Activated naive CD4-positive, alpha-beta T cell (primary cell): ENCODE measurements at places on chromosomes 1 and 21.

DNA sequence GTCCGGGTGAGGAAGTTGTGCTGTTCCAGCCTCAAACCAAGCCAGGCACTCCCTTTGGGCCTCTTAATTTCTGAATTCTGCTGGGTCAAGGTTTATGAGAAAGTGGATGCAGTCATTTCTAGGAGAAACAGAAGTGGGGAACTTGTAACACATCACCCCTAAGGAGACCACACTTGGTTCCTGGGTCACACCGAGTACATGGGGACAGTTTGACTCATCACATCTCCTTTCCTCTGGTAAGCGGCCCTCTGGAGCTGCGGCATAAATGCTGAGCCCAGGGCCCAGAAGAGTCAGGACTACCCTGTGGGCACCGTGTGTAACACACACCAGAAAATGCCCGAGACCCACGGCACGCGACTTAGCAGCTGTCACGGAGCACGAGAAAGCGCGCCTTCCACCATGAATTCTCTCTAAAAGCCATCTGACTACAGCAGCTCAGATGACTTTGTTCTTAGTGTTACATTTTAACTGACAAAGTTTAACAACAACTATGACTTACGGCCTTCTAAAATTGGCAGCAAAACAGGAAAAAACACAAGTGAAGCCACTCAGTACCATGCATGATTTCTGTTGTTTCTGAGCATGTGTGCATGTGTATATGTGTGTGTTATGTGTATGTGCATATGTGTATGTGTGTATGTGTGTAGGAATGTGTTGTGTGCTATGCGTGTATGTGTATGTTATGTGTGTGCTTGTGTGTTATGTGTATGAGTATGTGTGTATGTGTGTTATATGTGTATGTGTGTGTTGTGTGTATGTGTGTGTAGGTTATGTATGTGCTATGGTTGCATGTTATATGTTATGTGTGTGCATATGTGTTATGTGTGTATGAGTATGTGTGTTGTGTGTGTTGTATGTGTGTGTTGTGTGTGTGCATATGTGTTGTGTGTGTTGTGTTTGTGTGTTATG is 50.8 kb downstream of the TOMM20 start:
- no peak for DNase-seq

DNA sequence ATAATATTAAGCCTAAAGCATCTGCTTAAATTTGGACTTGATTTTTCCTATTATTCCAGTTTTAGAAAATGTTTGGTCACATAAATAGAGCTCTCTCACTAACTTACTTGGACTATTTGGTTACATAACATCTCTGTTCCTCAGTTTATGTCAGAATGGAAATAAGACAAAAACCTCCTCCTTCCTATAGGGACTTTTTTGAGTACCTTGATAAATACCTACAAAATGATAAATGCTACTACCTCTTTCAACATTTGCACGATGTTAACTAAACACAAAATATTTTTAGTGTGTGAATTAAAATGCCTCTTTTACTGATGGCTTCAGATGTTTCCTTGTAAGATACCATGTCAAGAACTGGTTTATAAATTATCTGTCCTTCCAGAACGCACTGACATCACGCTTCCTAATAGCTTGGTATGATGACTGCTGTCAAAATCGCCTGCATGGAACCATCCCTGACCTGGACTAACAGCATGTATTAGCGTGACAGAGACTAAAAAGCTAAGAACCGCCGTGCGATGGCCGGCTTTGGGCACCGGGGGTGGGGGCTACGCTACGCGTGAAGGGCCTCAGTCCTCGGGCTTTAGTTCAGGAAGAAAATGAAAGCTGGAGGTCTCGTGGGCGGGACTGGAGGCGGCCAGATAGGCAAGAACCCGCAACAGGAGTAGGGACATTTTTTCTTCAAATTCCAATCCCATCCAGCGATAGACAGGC is 133.2 kb upstream of the BARHL2 start:
- DNase-seq: no peak

GRCh38 chr1:147515045-147515869 is 26.0 kb upstream of the BCL9 start:
- no peak for DNase-seq

- DNase-seq: no peak
Observed at GRCh38 chr1:236904892-236905741, 99.1 kb downstream of the MT1HL1 start.

DNA sequence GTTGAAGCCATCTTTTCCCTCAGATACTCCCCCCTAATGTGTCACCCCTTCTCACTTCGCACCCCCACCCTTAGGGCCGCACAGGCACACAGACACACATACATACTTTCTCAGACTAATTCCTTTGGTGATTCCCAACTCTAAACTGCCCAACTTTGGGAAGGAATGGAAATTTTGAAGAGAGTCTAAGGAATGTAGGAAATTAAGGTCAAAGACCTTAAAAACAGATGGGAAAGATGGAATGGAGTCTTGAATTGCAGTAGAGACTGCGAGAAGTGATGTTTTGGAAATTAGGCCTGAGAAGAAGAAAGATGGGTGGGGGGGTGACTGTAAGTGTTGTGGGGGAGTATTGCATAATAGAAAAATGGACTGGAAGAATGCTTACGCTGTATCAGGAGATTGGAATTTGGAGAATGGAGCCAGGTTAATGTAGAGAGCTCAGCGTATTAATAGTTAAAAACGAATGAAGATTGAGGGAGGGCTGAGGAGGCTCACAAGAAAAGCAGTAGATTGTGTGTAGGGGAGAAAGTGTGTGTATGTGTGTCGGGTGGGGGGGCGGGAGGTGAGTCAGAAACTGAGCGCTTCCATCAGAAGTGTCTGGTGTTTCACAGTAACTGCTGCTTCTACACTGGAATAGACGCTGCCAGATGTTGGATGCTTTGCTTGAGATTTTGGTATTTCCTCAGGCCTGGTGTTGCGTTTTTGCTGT is 1.7 kb downstream of the PIP5K1A start:
- no peak for DNase-seq

- no peak for DNase-seq
Observed at GRCh38 chr21:31115249-31115648, 77.0 kb upstream of the KRTAP19-8 start.

DNA sequence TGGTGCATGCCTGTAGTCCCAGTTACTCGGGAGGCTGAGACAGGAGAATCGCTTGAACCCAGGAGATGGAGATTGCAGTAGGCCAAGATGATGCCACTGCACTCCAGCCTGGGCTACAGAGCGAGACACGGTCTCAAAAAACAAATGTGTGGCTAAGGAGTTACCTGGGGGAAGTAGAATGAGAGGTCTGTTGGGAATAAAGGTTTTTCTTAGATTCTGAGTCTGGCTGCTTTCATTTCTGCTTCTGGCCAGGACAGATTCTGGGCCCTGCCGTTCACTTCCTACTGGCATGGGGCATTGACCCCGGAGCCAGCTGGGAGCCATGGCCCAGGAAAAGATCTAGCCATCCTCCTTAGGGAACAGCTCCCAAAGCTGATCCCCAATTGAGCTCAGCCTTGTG is 420 bp upstream of the DCDC2B start:
- DNase-seq: no peak

GRCh38 chr1:47532921-47533792 is 95.3 kb downstream of the FOXD2 start:
- no peak for DNase-seq

- no peak for DNase-seq
Observed at GRCh38 chr1:21344750-21345443, 54.6 kb upstream of the ECE1 start.

DNA sequence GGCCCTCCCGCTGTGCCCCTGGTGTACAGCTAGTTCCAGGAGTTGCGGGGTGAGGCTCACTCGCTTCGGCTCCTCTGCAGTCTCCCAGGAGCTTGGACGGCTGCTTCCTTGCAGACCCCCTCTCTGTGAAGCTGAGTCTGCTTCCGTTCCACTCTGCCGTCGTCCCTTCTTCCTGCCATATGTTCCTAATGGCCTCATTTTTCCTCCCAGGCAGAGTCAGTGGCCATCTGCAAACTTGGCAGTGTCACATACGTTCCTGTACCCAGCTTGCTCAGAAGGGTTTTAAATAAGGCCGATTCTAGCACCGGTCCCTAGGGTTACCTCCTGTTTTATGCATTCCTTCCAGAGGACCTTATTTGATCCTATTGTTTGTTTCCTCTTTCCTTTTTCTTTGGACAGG is 21.3 kb downstream of the ACTL8 start:
- no peak for DNase-seq

GRCh38 chr1:177235350-177235749 is 64.6 kb downstream of the BRINP2 start:
- no peak for DNase-seq
